Pancreas (tissue), 10 donors: ENCODE measurements at places on chromosomes 12 and 14.

DNA sequence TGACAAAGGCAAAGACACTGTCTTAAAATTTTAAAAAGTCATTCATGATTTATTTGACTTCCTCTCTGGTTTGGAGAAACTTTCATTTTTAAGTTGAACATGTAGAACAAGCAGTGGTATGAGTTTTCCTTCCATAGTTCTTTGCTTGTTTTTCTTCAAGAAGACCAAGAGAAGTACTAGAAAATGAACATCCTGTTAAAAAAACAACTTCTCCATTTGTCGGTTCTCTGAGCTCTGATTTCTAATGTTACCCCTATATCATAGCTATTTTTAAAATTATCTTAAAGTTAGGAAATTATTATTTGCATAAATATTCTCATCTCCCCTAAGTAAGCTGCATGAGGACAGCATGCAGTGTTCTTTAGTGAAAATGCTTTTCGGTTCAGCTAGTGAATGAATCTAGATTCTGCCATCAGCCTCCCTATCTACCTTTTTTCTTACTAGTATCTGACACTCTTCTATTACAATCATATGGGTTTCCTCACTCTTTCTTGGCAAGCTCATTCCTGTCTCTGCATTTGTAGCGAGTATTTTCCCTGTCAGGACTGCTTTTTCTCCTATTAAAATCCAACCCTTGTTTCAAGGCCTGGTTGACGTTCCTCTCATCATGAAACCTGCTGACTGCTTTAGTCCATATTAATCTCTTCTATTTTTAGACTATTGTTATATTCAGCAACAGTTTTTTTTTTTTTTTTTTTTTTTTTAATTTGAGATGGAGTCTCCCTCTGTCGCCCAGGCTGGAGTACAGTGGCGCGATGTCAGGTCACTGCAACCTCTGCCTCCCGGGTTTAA lies 15.8 kb downstream of the DIP2B start:
- no peak for DNase-seq

- DNase-seq: no peak
Measured at GRCh38 chr12:122527478-122527944, 462 bp downstream of the KNTC1 start.

GRCh38 chr14:105837349-105838063 lies 311.1 kb downstream of the TMEM121 start:
- DNase-seq: no peak

DNA sequence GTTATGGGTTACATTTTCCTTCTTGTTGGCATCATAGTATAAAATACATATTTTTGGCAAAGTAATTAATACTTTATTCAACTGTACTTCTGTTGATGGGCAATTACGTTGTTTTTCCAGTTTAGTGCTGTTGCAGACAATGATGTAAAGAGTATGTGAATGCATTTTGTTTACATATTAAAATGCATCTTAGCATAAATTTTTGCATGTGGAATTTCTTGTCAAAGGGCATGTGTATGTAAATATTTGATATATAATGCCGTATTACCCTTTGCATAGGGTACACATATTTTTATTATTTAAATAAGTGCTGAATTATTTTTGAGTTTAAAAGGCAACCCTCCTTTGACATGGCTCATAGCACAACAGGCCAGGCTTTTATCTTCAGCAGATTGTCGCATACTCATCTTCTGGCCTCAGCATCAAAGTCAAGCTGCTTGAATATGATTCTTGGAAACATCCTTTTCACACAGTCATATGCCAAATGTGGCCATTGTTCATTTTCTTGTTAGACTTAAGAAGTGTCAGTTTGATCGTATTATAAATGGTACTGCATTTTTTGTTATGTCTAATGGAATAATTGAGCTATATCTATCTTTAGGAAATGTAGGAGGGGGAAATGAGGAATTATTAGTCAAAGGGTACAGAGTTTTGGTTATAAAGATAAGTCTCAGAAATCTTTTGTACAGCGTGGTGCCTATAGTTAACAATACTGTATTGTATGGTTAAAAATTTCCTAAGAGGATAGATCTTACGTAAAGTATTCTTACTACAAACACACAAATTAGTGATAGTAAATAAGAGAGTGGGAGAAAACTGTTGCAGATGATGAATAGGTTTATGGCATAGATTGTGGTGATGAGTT lies 138.5 kb downstream of the FUT8 start:
- DNase-seq: no peak

DNA sequence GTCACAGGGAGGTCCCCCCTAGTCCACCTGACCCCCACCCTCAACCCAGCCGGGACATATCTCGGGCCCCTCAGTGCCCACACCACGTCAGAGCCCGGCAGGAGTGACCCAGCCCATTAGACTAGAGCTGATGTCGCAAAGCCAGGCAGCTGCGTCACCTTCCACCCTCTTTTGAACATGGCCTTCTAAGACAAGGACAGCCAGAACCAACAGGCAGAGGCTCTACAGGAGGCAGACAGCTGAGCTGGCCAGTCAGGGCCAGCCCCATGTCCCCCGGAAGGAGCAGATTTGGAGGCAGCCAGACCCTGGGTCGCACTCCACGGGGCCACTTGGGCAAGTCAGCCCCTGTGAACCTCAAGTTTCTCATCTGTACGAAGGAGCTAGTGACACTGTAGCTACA lies 44.1 kb downstream of the SCARB1 start:
- no peak for DNase-seq

DNA sequence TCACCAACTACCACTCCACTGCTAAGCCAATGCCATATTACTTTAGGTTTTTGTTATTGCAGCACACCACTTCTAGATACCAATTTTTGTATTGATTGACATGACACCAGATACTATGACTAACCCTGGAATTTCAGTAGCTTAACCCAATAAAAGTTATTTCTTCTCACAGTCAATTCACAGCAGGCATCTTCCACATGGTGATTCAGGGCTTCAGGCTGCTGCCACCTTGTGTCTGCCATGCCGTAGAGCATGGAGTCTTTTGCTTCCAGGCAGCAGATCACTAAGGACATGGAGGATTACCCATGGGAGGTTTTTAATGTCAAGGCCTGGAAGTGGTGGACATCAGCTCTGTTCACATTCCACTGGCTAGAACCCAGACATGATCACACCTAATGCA lies 56.4 kb upstream of the LTA4H start:
- no peak for DNase-seq

DNA sequence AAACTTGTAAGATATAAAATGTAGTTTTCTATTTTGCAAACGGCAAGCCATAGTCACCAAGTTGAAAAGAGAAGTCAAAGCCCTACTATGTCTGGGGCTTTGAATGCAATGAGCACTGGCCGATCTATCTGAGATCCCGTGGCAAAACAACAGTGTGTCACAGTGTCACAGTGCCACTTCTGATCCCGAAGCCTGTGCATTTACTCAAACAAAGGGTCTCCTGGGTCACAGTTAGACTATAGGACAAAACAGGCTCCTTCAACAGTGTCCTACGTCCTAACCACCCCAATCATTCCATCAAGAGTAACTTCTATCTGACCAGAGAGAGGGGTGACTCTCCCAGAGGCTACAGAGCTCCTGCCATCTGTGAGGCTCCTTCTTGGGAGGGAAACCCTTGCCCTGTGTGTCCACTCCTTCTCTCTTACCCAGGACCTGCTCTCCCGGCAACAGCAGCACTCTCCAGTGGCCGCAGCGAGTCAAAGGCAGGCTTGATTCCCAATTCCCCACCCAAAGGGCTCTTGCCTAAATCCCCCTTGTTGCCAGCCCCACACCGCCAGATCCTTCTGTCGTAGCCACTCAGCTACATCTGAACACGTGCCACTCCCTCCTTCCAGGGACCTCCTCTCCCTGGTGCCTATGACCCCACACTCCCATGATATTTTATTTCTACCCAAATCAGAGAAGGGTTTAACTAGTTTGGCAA lies 14.0 kb upstream of the SELPLG start:
- DNase-seq: no peak

- DNase-seq: no peak
Measured at GRCh38 chr12:32303174-32303549, 96.2 kb upstream of the FGD4 start.

DNA sequence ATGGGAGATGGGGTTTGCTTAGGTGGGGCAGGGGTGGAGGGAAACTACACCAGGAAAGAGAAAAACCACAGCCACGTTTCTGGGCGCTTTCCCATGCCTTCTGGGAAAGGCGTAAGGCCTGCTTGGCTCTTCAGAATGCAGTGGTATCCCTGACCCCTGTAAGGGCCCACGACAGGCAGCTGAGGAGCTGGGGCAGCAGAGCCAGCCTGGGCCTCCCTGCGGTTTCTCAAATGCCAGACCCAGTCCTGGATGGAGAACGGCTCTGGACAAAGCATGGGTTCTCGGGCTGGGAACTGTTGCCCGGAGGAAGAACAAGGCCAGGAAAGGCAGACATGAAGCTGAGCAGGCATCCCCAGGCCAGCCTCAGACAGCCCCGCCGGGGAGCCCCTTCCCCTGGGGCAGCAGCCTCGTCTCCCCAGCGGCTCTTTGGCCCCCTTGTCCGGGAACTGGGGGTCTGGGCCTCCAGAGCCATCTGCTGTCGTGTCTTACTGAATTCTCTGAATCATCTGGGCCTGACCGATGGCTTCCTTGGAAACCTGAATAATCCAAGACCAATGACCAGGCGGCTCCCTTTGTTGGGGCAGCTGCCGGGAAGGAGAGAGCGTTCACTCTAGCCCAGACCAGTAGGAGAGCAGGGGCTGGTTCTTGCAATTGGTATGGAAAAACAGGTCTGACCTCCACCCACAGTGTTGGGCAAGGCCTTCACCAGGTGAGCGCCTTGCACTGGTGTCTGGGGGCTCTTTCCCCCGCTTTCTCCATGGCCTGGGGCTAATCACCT lies 64.0 kb upstream of the RIN3 start:
- DNase-seq: no peak

GRCh38 chr12:96743606-96744005 lies 163.5 kb upstream of the NEDD1 start:
- DNase-seq: no peak

DNA sequence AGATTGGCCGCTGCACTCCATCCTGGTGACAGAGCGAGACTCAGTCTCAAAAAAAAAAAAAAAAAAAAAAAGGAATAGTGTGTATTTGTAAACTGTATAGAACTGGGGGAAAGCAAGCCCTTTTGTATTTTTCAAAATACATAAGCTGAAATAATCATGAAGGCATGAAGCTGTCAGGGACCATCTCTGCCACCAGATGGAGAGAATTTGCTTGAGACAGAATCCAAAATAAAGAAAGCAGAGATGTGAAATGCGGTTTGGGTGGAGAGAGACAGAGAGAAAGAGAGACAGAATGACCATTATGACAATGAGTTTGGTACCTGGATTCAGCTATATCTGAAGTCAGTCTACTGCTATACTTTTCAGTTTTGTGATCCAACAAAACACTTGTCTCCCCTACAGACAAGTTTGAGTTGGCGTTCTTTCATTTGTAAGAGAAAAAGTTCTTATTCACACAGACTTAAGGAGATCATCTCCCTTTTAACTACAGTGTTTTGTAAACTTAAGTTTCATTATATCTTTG lies 155.7 kb upstream of the LRIG3 start:
- DNase-seq: no peak

DNA sequence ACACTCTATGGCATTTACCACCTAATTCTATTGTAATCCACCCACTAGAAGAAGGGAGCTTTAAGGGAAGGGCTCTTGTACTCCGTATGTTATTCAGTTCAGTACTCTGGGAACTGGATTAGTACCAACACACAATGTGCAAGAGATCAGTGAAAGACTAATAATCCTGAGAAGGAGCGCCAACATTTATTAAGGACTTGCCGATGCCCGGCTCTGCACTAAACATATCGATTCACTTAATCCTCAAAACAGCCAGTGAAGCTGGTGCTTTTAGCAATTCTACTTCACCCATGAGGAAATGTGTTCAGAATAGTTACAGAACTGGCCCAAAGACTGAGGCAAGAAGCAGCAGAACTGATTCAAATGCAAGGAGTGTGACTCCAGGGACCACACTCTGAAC lies 80.9 kb downstream of the RPS6KA5 start:
- no peak for DNase-seq

DNA sequence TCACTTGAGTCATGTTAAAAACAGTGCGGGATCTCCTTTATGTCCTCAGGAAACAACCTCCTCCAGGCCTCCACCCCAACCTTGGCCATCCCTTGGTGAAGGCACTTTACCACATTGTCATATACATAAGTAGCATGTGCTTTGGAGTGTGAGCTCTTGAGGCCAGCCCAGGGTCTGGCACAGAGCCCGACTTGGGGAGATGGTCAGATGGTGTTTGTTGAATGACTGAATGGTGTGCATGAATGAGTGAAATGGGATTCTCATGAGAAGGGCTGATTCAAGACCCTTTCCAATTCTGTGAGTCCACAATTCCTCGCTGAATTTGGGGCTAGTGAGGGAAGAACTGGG lies 52.9 kb upstream of the DLK1 start:
- DNase-seq: no peak

GRCh38 chr12:3117591-3118015 lies 40.4 kb downstream of the TSPAN9 start:
- no peak for DNase-seq
